ENCODE measurements at places on chromosomes 11 and 22.

DNA sequence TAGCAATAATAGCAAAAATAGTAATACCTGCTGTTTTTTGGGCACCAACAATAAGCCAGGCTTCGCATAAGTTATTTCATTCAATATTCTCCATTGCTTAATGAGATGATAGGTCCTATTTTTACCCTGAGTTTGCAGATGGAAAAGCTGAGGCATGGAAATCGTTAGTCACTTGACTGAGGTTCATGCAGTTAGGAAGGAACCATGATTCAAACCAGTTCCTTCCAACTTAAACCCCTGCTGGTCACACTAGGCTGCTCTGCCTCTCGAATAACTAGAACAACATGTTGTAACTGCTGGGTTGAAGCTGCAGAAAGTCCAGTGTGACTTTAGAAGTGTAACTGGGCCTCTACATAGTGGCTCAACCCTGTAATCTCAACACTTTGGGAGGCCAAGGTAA, 69.3 kb downstream of the SEZ6L start:
- DNase-seq = no peak

DNA sequence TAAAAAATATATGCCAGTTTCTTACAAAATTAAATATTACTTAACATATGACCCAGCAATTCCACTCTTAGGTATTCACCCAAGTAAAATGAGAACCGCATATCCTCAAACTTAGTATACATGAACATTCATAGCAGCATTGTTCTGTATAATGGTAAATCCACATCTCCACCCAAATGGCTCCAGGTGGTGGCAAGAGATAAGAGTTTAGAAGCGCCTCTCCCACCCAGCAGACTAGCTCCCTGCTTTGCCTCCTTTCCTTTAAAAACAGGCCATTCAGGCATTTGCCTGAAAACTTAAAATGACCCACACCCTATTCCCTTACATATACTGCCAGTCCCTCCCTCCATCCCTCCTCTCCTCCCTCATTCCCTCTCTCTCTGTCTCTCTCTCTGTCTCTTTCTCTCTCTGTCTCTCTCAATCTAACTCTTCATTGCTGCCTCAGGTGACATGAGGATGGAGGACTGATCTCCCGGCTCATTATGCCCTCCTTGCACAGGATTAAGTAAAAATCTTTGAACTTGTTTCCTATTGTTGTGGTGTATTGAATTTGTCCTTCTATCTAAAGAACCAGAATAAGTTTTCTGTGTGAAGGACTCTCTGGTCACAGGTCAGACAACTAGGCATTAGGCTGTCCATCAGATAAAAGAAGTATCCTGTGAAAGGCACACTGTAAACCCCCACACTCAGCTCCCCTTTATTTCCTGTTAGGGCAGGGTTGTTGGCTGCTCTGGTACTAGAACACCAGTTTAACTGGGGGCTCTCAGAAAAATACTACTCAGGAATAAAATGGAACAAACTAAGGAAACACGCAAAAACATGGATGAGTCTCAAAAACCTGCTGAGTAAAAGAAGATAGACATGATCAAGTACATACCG, 48.3 kb downstream of the RRP8 start:
- DNase-seq = peak; percentile 25

GRCh38 chr11:15229069-15229468, 114.3 kb downstream of the INSC start:
- DNase-seq = no peak

DNA sequence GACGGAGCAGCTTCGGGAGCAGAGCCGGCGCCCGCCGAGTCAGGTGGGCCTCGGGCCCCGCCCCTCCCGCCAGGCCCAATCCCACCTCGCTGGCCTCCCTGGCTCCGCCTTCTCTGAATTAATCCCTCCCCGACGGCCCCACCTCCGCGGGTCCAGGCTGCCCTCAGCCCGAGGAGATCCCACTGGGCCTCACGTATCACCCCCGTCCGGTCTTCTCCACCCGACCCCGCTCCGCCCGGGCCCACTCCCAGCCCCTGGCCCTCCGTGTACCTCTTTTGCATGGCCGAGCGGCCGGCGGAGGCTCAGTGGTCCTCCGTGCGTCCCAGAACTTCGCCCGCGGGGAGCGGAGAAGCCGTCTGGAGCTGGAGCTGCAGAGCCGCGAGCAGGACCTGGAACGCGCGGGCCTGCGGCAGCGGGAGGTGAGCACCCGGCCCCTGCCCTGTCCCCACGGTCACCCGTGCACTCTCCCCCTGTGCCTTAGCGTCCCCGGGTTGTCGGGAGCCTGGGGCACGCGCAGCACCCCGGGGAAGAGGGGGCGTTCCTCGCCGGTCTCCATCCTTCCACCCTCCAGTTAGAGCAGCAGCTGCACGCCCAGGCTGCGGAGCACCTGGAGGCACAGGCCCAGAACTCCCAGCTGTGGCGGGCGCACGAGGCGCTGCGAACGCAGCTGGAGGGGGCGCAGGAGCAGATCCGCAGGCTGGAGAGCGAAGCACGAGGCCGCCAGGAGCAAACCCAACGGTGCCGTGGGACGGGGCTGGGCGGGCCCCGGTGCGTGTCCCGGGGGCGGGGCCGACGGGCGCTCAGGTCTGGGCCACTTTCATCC, 2.2 kb upstream of the CD151 start:
- no peak for DNase-seq

DNA sequence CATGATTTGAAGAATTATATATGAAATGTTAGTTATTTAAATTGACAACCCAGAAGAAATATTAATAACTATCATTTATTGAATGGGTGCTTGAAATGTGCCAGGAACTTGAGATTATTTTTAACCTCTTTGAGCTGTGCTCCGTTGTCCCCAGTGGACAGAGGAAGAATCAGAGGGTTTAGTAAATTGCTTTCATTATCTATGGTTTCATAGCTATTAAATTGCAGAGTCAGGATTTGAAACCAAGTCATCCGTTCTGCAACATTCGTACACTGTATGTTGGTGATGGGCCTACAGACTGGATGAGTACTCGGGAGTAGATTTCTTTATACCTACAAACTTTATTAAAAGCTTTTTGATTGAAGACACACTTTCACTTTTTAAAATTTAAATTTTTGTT, 4.9 kb downstream of the HSD17B12 start:
- no peak for DNase-seq

- no peak for DNase-seq
Observed at GRCh38 chr11:46363455-46364005, 16.3 kb downstream of the DGKZ start.

DNA sequence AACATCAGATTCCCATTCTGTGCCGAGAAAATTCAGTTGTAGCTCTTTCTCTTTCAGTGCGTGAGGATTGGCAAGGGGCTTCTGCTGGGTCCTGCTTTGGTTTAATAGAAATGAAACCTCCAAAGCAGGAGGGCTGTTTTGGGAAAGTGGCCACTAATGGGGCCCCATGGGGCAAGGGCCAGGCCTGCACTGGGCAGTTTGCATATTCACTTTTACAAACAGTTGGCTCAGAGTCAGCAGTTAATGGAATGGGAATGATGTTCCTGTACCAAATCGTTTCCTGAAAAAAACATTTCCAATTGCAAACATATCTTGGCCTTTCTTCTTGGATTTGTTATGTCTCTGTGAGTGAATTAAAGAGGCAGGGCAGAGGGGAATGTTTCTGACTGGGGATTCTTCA, 92.1 kb downstream of the PARVA start:
- no peak for DNase-seq

DNA sequence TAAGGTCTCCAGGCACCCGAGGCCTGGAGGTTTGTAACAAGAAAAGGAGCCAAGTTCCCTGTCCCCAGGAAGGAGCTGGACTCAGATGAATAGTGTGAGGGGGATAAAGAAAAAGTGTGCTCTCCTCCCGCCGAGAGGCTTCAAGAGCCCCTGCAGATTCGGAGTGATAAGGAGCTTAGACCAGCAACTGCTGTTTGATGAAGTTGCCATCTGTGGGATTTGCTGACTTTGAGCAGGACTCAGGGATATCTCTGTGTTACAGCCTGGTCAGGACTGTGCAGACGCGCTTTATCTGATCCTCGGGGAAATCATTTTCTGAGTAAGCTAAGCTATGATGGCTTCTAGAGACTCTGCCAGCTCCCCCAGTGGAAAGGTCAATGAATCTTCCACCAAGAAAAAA, 1017.0 kb downstream of the TBC1D22A start:
- DNase-seq = no peak

GRCh38 chr22:22968366-22968765, 80.8 kb downstream of the IGLL5 start:
- no peak for DNase-seq

DNA sequence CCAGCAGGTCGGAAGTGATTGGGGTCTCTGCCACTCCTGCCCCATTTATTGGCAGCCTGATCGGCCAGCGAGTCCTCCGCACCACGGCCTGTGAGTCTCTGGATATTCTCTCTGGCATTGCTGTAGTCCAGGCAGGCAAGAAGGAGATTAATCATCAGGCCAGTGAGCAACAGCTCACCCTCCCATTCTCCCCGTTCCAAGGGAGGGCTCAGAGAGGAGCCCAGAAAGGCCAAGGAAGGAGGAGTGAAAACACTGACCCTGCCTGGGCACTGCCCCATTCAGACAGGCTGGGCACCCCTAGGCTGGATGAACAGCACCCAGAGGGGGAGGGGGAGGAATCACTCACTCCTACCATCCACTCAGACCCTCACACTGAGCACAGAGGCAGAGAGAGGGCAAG, 3.1 kb downstream of the SAA2 start:
- no peak for DNase-seq

DNA sequence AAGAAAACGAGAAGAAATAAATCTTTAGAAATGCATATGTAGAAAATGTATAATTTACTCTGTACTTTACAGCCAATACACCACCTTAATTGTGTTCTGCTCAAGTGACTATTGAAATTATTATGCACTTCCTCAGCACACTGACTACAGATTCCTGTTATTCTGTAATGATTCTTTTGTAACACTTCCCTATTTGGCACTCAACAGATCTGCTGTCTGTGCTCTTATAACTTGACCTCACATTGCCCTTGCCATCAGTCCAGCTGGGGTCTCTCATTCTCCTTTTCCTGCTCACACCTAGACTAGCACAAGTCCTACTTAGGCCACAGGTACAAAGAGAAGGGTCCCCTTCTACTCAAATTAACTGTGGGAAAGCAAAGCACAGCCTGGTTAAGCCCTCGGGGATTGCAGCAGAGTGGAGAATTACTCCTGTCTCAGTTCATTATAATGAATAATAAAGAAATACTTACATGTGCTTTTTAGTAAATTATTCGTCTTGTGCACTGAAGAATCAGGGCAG, 860.4 kb downstream of the OPCML start:
- DNase-seq = no peak

GRCh38 chr11:96664110-96664509, 274.3 kb downstream of the JRKL start:
- no peak for DNase-seq

- DNase-seq = no peak
Observed at GRCh38 chr11:26777372-26777808, 55.5 kb upstream of the SLC5A12 start.

DNA sequence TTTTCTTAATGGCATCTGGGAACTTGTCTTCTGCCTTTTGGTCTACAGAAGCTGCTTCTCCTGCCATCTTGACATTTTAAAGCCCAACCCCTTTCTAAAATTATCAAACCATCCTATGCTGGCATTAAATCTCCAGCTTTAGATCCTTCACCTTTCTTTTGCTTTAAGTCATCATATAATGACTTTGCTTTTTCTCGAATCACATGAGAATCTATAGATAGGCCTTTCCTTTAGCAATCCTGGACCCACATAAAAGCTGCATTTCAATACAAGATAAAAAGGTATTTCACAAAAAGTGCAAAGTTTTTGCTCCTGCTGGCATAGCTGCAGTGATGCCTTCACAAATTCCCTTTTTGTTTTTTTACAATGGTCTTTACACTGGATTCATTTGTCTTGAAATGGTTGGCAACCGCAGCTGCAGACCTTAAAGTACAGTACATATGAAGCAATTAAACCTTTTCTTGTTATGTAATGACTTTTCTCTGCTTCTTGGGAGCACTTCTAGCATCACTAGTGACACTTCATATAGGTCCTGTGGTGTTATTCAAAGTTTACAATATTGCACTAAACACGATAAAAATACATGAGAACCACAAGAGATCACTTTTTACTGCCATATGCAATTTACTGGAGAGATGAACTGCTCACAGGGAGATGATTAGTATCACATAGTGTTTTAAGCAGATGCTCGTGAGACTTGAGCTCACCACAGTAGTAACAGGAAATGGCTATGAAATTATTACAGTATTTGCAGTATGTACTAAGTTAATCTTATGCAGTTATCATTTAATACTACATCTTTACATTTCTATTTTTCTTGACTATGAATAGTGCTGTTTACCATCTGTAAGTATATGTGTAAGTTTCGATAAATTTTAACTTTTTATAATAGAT, 41.6 kb downstream of the ACER3 start:
- DNase-seq = no peak

GRCh38 chr22:33247758-33248157, 189.6 kb upstream of the SYN3 start:
- DNase-seq = no peak

GRCh38 chr11:119673759-119674336, 55.2 kb downstream of the NECTIN1 start:
- DNase-seq = no peak

GRCh38 chr11:70667767-70668166, 269.4 kb downstream of the CTTN start:
- no peak for DNase-seq

DNA sequence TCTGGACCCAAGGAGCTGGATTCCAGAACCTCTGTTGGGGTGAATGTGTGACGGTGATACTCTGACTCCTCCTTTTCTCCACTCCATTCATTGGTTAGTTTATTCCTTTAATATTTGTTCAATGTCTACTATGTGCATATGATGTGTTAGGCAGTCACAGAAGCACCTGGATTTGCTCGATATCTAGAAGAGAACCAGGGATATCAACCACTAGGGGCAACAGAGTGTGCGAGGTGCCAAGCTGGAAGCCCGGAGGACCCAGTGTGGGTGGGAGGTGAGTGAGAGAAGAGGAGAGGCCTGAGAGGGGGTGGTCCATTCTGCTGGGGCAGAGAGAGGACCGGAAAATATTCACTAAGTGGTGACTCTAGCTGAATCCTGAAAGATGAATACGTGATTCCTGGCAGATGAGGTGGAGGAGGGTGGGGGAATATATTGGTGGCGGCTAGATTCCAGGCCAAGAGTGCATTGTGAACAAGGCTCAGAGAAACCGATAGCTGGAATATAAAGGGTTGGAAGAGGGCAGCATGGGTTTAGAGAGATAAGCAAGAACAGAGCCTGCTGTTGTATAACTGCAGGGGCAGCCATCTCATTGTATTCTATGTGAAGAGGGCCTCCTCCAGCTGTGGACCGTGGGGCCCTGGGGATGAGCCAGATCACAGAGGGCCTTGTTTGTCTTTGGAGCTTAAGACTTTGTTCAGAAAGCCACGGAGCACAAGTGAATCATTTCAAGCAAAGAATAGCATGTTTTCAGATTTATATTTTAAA, 6.9 kb upstream of the TIMP3 start:
- DNase-seq = no peak

- DNase-seq = no peak
Observed at GRCh38 chr22:27542602-27543001, 259.0 kb downstream of the MN1 start.

GRCh38 chr11:124791626-124792341, 8.4 kb downstream of the MSANTD2 start:
- DNase-seq = no peak

GRCh38 chr11:69950120-69950519, 128.0 kb upstream of the ANO1 start:
- peak; percentile 14 for DNase-seq

GRCh38 chr11:69915501-69916250, 96.5 kb upstream of the FGF3 start:
- DNase-seq = peak; percentile 27

GRCh38 chr11:127997594-127997993, 589.8 kb downstream of the ETS1 start:
- no peak for DNase-seq

Data from CMK (cell line).